ENCODE measurements at places on chromosomes 4 and X.

GRCh38 chr4:35938936-35939335 is 305.4 kb downstream of the ARAP2 start:
- no peak for DNase-seq
- peaks cover 5% of the 10 kb centered on the region for H3K27me3 ChIP-seq
- H3K4me1 ChIP-seq, result no peaks in the 10 kb centered on the region
- H3K4me3 ChIP-seq, result no peak overlapping the region
- H3K27ac ChIP-seq, result no peak overlapping the region

DNA sequence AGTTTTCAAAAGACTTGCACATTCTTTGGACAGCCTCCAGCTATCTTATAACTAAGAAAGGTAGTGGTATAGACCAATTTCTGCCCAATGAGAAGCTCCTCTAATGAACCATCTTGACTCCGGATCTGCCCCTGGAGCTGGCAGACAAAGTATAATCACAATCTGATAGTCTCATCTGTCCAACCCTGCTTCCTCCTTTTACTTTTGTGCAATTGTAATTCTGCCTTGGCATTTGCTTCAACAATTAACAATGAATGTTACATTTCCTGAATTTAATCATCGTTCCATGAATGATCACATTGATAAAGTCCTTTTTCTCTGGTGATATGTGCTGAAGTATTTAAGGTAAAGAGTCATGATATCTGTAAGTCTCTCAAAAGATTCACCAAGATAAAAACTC is 27.8 kb downstream of the FRYL start:
- peaks cover 25% of the 10 kb centered on the region for H3K4me1 ChIP-seq
- H3K27ac ChIP-seq, result no peak overlapping the region
- no peak for DNase-seq
- no peak overlapping the region for H3K4me3 ChIP-seq
- no peaks in the 10 kb centered on the region for H3K27me3 ChIP-seq

- H3K27me3 ChIP-seq, result no peaks in the 10 kb centered on the region
- H3K4me1 ChIP-seq, result no peaks in the 10 kb centered on the region
- no peaks in the 10 kb centered on the region for H3K36me3 ChIP-seq
- H3K27ac ChIP-seq, result no peak overlapping the region
- no peak for DNase-seq
These were observed 50.2 kb upstream of the GABRE start for GRCh38 chrX:152024710-152025109.

- no peaks in the 10 kb centered on the region for H3K36me3 ChIP-seq
- H3K27ac ChIP-seq, result no peak overlapping the region
- H3K4me3 ChIP-seq, result no peak overlapping the region
- no peaks in the 10 kb centered on the region for H3K4me1 ChIP-seq
These were observed 18.5 kb upstream of the CXCL8 start for GRCh38 chr4:73721909-73722308.

DNA sequence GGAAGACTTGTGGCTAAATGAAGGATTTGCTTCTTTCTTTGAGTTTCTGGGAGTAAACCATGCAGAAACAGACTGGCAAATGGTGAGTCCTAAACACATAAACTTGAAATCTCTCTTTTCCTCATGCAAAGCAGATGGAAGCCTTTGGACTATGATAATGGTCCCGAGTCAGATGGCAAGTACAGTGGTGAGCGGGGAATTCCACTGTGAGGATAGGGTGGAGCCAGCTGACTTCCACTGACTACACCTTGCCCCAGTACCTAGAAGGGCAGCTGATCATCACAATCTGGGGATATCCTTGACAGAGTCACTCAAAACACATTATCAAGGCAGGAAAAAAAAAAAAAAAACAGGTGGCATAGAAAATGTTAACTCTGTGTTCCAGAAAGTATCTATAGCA is 34.3 kb downstream of the ENPEP start:
- H3K27ac ChIP-seq, result no peak overlapping the region
- peaks cover 2% of the 10 kb centered on the region for H3K27me3 ChIP-seq
- no peaks in the 10 kb centered on the region for H3K4me1 ChIP-seq
- H3K36me3 ChIP-seq, result no peaks in the 10 kb centered on the region
- H3K4me3 ChIP-seq, result no peak overlapping the region

Data from activated naive CD8-positive, alpha-beta T cell treated with anti-CD3 and anti-CD28 coated beads, Interleukin-2, amount 10 ng/mL, durations not matched to agents 7 days and 5 days (primary cell).